ENCODE measurements at places on chromosomes 7 and 10.
A peak's percentile ranks its signal among the peaks of the same experiment; 100 is the strongest.

GRCh38 chr7:105611856-105612775 is 30.8 kb upstream of the EFCAB10 start:
- peak; percentile 27 for DNase-seq

DNA sequence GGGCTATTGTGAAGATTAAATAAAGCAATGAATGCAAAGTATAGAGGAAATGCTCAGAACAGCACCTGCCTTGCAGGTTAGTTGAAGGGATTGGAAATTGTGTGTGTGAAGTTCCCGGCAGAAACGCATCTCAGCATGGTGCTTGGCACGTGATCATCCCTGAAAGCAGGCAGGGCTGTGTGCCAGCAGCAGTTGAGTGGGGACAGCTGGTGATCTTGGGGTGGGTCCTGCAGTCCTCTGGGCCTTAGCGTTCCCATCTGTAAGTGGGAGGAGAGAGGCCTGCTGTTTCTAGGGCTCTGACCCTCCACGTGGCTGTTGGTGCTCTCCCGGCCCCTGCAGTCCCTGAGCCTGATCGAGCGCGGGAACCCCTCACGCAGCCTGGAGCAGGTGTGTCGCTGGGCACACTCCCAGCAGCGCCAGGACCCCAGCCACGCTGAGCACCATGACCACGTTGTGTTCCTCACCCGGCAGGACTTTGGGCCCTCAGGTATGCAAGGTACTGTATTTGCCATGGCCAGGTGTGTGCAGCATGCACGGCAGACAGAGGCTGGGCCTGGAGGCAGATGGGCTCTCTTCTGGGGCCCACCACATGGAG is 55.3 kb downstream of the TBATA start:
- no peak for DNase-seq

DNA sequence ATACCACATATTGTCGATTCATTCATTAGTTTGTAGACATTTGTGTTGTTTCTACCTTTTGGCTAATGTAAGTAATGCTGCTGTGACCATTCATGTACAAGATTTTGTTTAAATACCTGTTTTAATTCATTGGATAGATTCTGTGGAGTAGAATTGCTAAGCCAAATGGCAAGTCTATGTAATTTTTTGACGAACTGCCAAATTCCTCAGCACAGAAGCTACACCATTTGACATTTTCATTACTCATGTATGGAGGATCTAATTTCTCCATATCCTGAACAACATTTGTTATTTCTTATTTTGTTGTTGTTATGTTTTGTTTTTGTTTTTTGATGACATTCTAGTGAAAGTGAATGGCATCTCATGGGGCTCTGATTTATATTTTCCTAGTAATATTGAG is 1351.3 kb upstream of the SORCS1 start:
- DNase-seq, result no peak

- DNase-seq, result no peak
These were observed 37.5 kb upstream of the DPYSL4 start for GRCh38 chr10:132149271-132149670.

GRCh38 chr10:132829403-132829802 is 43.5 kb upstream of the NKX6-2 start:
- no peak for DNase-seq

DNA sequence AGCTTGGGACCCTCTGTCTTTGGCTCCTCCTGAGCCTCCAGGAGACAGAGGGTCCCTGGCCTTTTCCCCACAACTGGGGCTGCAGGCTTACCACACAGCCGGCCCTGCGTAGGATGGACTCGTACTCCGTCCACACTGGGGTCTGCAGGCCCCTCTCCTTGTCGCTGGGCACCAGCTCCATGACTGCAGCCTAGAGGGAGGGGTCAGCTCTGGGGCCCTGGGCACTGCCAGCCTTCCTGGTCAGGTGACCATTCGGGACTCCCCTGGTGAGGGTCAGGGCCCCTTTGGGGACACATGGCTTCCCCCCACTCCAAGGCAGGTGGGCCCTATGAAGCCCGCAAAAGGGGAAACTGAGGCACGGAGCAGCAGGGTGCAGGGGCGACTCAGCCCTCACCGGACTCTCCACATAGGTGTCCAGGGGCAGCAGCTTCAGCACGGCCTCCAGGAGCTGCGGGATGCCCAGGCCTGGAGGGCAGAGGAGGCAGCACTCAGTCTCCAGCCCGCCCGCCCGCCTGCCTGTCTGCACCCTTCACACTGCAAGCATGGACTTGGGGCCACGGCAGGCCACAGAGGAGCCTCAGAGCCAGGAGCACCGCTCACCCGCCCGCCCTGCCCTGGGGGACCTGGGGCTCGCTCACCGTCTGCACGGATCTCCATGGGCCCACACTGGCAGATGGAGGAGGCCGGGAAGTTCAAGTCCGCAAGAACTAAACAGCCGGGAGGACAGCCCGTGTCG is 1.1 kb downstream of the FUOM start:
- DNase-seq, result no peak

GRCh38 chr7:66734006-66734405 is 6.5 kb upstream of the RABGEF1 start:
- no peak for DNase-seq

GRCh38 chr7:43647673-43648472 is 65.0 kb downstream of the STK17A start:
- peak; percentile 100 for DNase-seq

DNA sequence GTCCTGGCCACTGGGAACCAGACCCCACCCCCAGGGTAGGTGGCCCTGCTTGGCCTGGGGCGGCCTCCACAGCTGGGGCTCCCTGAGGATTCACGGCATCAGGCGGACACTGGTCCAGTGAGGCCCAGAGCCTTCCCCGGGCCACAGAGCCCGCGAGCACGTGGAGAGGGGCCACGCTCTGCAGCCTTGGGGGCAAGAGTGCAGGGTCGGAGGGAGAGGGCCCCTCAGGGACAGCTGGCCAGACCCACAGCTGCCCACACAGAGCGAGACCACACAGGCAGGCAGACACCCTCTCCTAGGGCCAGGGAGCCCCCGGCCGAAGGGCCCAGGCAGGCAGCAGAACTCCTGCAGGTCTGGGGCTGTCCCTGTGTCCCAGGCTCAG is 10.7 kb downstream of the VENTX start:
- no peak for DNase-seq

GRCh38 chr10:132462463-132463332 is 65.7 kb downstream of the PWWP2B start:
- DNase-seq, result no peak
